Sigmoid colon (tissue), 7 donors: ENCODE measurements at places on chromosomes 13 and 19. TPM values are rescaled to one million over a fixed set of nuclear protein-coding genes. Genes with fewer than 3 reads are reported as not detected.

DNA sequence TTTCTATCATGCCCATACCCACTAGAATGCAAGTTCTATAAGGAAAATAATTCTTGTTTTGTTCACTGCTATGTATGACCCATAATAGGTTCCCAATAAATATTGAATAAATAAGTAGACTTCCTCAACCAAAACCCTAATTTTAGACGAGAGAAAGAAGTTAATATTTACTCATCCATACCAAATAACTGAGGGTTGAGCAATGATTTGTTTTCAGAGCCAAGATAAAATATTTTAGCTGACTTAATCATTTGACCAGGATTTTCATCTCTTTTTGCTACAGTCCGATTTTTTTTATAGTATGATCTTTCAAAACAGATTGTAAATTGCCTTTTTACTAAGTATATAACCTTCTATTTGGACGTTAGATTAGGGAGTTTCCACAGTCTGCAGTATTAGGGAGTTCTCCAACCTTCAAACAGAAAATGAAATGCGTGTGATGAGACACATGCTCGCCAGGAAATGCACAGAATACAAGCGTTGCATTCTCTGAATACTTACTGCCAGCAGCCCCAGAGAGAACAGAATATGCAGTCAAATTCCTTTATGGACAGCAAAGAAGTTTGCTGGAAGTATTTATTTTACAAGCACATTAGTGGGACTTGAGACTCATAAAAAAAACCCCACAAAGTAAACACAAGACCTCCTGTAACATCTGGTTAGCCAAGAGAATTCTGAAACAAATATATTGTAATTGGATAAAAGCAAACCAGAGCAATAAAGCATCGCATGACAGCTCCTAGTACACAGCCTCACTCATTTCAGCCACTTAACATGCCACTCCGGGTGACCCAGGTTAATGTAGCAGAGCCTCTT is 230.0 kb downstream of the MYO16 start:
- no peak overlapping the region for H3K27ac ChIP-seq
- H3K4me3 ChIP-seq: no peak overlapping the region
- H3K27me3 ChIP-seq: no peaks in the 10 kb centered on the region
- peaks cover 14% of the 10 kb centered on the region for H3K4me1 ChIP-seq
- no peak for DNase-seq
- no peaks in the 10 kb centered on the region for H3K36me3 ChIP-seq

KCNK6 gene
- total RNA-seq: 12.1 TPM

DNA sequence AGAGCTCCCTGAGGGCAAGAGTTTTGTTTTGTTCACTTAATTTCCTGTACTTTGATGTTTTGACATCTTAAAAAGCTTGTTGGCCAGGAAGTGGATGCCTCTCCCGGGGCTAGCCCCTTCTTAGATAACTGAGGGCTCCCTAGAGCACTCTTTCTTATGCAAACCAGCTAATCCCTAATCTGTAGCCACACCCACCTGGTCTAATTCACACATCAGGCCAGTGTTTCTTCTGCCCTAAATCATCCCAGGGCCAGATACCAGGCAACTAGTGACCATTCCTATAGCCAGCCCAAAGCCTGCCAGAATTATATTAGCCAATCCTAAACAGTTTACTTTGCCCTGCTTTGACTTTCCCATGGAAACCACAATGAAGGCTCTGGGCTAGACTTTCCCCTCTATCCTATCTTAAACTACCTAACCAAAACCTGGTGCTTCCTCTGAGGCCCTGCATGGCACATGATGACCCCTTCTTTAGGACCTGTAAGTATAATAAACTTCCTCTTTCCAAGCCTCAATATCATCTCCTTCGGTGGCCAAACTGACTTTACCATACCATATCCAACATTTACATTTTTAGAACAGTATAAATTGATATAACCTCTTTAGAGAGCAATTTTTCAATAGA is 24.8 kb downstream of the WBP4 start:
- no peaks in the 10 kb centered on the region for H3K27me3 ChIP-seq
- H3K4me3 ChIP-seq: no peak overlapping the region
- H3K4me1 ChIP-seq: no peaks in the 10 kb centered on the region
- DNase-seq: no peak
- H3K27ac ChIP-seq: no peak overlapping the region

VSTM2B gene
- total RNA-seq: not detected

- peak overlapping the region; percentile 99 for H3K4me3 ChIP-seq
- peaks cover 75% of the 10 kb centered on the region for H3K4me1 ChIP-seq
- peak; percentile 84 for DNase-seq
- peak overlapping the region; percentile 100 for H3K27ac ChIP-seq
- no peaks in the 10 kb centered on the region for H3K36me3 ChIP-seq
Measured at GRCh38 chr19:13840305-13841085, 36.4 kb upstream of the NANOS3 start.

DNA sequence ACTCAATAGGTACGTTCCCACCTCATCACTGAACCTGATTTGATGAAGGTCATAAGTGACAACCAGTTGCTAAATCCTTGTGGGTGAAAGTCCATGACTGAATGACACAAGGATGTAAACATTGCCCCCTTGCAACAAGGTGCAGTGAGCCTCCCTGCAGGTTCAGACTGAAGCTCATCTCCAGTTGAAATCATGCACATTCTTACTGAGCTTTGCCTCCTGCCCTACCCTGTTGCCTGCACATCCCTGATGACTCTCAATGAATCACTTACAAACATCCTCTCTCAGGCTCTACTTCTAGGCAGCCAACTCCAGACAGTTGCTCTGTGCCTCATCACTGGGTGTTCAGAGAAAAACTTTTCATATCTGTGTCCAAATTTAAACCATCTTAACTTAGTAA is 42.5 kb upstream of the ARGLU1 start:
- H3K36me3 ChIP-seq: no peaks in the 10 kb centered on the region
- DNase-seq: no peak
- H3K27ac ChIP-seq: no peak overlapping the region
- no peaks in the 10 kb centered on the region for H3K27me3 ChIP-seq
- no peaks in the 10 kb centered on the region for H3K4me1 ChIP-seq
- H3K4me3 ChIP-seq: no peak overlapping the region

ZNF541 gene
- total RNA-seq: 1.1 TPM
